Heart left ventricle (tissue), 16 donors: ENCODE measurements at places on chromosomes 12 and 14.

GRCh38 chr14:73397810-73398209 is 60.5 kb downstream of the NUMB start:
- DNase-seq: no peak

DNA sequence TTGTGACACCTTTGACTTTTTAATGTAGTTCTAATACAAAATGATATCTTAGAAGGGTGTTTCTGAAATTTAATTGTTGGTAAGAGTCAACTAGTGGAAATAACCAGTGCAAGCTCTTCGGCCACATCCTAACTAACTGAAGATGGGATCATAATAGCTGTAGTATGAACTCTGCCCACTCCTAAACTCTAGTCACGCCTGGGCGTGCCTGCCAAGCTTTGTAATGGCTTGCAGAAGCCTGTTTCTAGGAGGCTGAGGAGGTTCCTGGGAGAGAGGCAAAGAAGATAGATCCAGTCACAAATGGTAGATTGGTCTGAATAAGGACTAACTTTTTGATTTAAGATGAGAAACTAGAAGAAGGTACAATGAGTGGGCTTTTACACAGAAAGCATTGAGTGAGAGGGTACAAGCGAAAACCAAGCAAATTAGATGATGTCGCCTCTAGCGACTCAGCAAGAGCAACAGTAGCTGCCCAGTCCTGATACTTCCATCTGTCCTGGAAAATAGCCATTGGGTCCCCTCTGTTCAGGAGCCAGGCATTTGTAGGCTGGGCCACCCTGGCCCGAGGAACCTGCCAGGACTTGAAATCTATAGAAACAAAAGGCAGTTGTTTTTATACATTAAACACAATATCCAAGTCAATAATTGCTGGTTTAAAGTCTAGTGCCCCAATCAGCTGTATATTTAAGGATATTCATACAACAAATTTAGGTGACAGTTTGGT is 148.8 kb downstream of the SLC38A4 start:
- no peak for DNase-seq

- no peak for DNase-seq
Measured at GRCh38 chr12:108215458-108215857, 86.4 kb downstream of the WSCD2 start.

DNA sequence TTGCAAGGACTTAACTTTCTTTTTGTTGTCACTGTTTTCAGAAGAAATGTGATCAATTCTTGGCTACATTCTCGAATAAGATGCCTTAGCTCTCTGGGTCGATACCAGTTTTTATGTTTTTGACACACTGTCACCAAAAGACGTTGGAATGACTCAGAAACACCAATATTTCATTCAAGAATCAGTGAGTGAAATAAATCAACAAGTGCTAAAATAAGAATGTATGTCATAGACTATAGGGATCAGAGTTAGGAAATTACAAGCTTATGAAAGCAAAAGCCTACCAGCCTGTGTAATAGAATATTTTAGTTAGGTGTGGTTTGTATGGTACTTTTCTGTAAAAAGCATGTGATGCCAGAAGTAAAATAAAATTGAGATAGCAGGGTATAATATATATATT is 17.8 kb downstream of the PPHLN1 start:
- no peak for DNase-seq

GRCh38 chr12:24415934-24416333 is 466.5 kb upstream of the SOX5 start:
- no peak for DNase-seq

- DNase-seq: no peak
Measured at GRCh38 chr14:35576260-35576659, 42.3 kb downstream of the INSM2 start.

DNA sequence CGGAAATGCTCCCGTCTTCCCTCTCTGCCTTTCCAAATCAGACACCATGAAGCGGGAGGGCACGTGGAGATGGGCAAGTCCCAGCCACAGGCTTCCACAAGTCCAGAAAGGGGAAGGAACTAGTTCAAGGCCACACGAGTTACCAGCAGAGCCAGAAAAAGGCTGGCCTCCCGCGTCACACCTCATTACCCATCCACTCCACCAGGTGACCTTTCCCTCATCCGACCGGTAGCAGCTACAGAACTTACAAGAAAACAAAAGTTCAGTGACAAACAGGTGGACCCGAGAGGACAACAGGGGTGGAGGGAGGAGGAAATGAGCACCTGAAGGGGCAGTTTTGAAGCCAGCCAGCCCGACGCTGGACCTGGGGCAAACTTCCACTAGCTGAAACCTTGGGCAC is 46.9 kb downstream of the CHGA start:
- no peak for DNase-seq

GRCh38 chr14:97033556-97034081 is 236.4 kb downstream of the VRK1 start:
- no peak for DNase-seq

- DNase-seq: no peak
Measured at GRCh38 chr12:65560286-65560685, 264.0 kb upstream of the HMGA2 start.

DNA sequence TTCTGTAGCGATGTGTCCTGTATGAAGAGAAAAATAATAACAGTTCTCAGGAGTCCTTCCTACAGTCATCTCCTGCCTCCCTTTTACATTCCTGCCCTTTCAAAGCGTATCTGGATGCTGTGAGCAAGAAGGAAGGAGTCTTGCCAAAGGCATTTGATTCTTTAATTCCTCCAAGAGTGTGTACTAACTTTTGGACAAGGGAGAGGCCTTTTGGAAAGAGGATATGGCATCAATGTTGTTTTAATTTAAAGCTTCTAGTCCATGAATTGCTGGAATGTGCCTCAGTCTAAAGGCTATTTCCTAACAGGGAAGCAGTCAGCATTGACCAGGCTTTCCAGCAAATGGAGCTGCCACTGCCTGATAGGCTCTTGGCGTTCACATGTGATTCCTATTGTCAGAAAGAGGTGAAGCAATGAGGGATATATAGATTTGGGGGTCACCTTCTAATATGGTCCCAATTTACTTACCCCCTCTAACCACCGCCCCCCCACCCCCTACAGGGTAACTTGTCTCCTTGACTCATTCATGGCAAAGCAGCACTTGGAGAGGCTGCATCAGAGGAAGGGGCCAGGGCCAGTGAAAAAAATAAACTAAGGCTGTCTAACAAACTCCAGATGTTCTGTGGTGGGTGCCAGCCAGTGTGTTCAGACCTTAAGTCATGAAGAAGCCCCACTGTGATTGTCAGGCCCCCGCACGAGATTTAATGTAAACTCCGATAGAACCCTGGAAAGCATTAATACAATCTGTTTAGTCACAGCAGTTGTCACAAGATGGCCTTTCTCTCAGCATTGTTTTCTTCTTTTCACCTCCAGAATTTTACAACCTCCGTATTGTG is 220.3 kb downstream of the FBXL14 start:
- no peak for DNase-seq

GRCh38 chr12:53667080-53667479 is 8.8 kb downstream of the ATP5MC2 start:
- no peak for DNase-seq

- DNase-seq: no peak
Measured at GRCh38 chr12:64780132-64780530, 20.9 kb upstream of the GNS start.

DNA sequence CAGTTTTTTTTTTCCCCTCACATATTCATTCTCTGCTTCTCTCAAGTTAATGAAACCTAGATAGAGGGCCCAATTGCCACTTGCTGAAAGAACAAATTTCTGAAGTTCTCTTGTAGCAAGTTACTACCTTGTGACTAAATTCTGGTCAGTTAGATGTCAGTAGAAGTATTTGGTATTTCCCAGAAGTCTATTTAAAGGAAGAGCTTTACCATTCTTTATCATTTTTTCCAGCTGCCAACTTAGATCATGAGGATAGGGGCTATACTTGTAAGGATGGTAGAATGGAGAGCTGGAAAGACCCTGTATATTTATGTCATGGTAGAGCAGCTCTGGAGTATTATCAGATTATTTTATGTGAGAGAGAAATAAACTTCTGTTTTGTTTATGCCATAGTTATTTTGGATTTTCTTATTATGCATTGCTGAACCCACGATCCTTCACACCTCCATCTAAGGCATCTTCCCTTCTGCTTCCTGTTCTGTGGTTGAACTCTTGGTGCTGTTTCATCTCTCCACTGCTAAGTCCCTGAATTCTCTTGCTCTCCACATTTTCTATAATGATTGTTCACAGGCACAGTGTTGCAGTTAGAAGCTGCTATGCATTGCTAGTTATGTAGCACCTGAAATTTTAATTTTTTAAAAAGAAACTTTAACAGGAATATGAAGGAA is 25.9 kb downstream of the FUT8 start:
- no peak for DNase-seq

- no peak for DNase-seq
Measured at GRCh38 chr12:110345176-110345661, 58.3 kb downstream of the ANAPC7 start.

DNA sequence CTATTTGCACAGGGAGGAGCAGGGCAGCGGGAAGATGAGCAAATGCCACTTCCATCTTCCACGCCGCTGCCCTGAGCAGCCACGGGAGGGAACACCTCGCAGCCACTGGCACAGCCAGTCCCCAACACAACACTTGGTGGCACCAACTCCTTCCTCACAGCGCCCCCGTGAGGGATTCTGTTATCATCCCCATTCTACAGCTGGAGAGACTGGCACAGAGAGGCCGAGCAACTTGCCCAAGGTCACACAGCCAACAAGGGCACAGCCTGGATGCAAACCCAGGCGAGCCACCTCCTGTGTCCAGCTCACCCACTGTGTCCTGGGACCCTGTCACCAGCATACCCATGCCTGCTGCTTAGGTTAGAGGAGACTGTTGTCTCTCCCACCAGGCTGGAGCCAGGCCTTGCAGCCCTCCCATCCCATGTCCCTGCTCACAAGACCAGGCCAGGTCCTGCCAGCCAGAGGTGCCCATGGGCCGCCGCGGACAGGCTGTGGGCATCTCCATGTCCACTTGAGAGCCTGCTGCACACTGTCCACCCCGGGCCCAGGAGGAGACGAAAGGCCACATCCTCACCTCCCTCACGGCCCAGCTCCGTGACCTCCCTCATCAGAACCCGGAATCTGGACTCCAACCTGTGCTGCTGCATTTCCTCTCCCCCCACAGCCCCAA is 57.0 kb downstream of the NCOR2 start:
- no peak for DNase-seq

- peak; percentile 52 for DNase-seq
Measured at GRCh38 chr14:99728231-99728920, 44.3 kb downstream of the CYP46A1 start.

- no peak for DNase-seq
Measured at GRCh38 chr14:65502676-65503124, 90.2 kb downstream of the FUT8 start.

DNA sequence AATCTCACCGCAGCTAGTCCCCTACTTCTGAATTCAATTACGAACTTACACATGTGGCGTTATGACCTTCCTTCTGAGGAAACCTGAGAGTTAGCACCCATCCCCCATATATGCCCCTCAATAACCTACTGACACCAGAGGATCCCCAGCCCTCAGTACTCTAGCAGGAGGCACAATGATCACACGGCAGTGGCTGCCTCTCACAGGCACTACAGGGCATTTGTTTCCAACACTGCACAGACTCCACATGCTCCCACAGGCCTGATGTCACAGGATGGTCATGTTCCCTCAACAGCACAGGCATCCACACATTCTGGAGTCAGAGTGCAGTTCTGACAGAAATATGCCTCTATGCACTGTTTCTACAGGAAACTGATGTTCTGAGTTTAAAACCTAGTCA is 17.4 kb downstream of the PPP1CC start:
- no peak for DNase-seq

GRCh38 chr12:14471497-14471896 is 96.2 kb downstream of the PLBD1 start:
- no peak for DNase-seq

DNA sequence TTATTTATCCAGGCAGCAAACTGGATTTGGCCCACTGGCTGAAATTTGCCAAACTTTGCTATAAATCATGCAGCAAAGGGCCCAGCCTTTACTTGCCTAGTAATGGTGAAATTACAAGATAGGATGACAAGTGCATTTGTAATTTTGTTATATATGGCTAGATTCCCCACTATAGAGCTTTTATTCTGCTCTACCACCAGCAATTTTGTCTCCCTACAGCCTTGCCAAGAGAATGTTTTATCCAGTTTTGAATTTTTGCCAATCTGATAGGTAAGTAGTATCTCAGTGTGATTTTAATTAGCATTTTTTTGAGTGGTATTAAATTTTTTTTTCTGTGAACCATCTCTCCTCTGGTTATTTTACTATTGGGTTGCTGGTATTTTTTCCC is 161.6 kb downstream of the SLC41A2 start:
- DNase-seq: no peak

- no peak for DNase-seq
Measured at GRCh38 chr12:127810041-127810440, 456.9 kb upstream of the TMEM132C start.

GRCh38 chr14:88023658-88024187 is 18.8 kb downstream of the GPR65 start:
- no peak for DNase-seq

GRCh38 chr14:39232554-39233415 is 930 bp upstream of the MIA2 start:
- DNase-seq: no peak
